KBM-7 (cell line): ENCODE measurements at places on chromosomes 2 and 18.

- DNase-seq: peak; percentile 47
Observed at GRCh38 chr18:12838178-12838634, 45.8 kb downstream of the PTPN2 start.

GRCh38 chr2:45962177-45962921, 310.9 kb downstream of the PRKCE start:
- DNase-seq: no peak

- peak; percentile 61 for DNase-seq
Observed at GRCh38 chr2:60079562-60079961, 473.9 kb downstream of the BCL11A start.

- no peak for DNase-seq
Observed at GRCh38 chr2:12921321-12921720, 204.6 kb downstream of the TRIB2 start.

DNA sequence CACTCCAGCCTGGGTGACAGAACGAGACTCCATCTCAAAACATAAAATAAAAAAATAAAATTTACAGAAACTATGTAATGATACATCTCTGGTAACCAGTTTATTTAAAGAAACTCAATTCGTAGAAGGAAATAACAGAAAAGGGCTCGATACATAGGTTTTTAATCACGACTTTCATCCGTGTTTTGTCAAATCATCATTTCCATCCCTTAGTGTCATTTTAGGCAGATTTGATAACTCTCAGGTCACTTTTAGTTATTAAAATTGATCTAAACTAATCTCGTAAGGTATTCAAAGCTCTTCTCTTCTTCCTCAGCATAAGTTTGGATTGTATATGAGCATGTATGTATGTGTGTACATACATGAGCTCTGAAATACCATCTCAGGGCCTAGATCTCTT, 59.3 kb upstream of the SPTBN1 start:
- no peak for DNase-seq

DNA sequence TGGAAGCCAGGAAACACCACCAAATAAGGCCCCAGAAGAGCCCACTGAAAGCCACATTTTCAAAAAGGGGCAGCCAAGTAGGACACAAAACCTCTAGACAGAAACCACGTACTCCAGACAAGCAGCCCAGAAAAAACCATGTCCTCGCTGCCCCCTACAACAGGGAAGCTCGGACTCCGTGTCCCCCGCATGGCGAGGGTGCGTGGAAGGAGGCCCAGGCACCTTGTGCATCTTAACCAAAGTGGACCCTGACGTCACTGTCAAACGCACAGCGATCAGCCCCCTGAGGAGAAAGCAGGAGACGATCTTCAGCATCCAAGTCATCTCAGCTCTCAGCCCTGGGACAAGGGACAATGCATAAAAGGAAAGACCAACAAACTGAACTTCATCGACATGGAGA, 168.4 kb downstream of the EIPR1 start:
- no peak for DNase-seq

GRCh38 chr2:21486445-21486844, 362.7 kb downstream of the TDRD15 start:
- no peak for DNase-seq
